ENCODE measurements at places on chromosomes 5 and 9.

DNA sequence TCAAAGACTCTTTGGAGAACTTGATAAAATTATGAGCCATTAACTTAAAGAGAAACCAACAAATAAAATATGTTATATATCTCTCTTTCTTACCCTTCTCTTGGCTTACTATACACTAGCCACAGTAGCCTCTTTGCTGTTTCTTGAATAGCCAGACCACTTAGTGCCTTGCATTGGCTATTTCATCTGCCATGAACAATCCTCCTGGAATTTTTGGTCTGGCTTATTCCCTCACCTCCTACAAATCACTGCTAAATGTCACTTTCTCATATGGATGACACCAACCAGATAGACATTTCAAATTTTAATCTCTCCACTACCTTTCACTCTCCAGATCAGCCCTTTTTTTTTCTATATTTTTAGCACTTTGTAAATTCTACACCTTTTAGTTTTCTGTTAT is 1581.7 kb downstream of the EFNA5 start:
- H3K27ac ChIP-seq: no peak overlapping the region
- no peak for DNase-seq
- H3K36me3 ChIP-seq: no peaks in the 10 kb centered on the region
- H3K4me3 ChIP-seq: no peak overlapping the region
- H3K4me1 ChIP-seq: peaks cover 4% of the 10 kb centered on the region

DNA sequence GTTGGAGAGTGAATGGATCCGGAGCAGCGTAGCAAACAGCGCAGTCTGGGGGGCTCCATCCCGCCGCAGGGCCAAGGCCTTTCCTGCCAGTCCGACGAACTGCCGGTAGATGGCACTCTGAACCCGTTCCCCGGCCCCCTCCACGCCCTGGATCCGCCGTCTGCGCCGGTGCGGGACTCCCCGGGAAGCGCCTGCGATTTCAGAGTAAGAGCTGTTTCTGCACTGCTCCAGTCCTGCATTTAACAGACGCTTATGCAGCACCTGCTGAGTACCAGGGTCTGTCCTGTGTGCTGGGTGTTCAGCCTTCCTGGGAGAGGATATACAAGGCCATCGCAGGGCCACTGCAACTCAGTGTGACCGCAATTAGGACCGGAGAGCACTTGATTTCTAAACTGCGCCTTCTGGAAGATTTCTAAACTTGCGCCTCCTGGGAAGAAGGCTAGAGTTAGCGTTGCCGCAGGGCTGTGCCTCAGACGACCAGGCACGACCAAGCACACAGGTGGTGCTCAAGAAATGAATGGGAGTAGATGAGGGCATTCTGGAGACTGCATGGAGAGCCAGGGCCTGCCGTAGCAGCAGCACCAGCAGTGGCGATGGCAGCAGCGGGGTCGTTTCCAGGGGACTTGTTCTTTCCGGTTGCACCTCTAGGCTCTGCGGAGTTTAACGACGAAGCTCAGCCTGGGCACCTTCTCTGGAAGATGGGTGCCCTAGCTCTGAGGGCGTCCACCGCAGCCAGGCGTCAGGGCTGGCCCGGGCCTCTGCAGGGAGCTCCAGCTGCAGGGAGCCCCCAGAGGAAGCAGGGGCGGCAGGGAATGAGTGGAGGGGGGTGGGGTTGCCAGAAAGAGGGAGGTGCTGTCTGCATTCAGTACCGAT is 14.3 kb upstream of the TIFAB start:
- no peaks in the 10 kb centered on the region for H3K36me3 ChIP-seq
- H3K27me3 ChIP-seq: peaks cover 18% of the 10 kb centered on the region
- peak; percentile 67 for DNase-seq
- no peak overlapping the region for H3K27ac ChIP-seq
- no peak overlapping the region for H3K4me3 ChIP-seq
- no peaks in the 10 kb centered on the region for H3K4me1 ChIP-seq

GRCh38 chr9:73683862-73684591 is 532.4 kb downstream of the ANXA1 start:
- peak overlapping the region; percentile 83 for H3K27ac ChIP-seq
- no peaks in the 10 kb centered on the region for H3K36me3 ChIP-seq
- peak; percentile 32 for DNase-seq
- H3K4me3 ChIP-seq: no peak overlapping the region
- H3K27me3 ChIP-seq: no peaks in the 10 kb centered on the region

DNA sequence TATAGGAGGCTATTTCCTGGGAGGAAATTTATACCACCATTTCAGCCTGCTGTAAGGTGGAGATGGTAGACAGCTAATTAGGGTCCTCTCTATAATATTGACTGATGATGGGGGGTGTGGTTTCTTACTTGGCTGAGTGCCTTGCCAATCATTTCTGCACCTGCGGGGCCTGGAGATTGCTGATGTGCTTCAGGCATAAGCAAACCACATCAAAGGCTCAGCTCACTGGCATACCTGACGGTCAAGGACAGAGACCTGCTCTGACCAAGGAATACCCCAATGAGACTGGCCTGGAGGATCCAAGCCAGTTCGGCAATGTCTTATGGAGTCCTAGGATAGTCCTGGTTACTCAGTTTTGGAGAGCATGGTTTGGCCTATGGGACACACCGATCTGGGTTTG is 29.5 kb downstream of the ANKH start:
- no peaks in the 10 kb centered on the region for H3K27me3 ChIP-seq
- no peak for DNase-seq
- no peaks in the 10 kb centered on the region for H3K36me3 ChIP-seq
- no peak overlapping the region for H3K27ac ChIP-seq
- H3K4me3 ChIP-seq: no peak overlapping the region

GRCh38 chr5:132462856-132463745 is 27.5 kb downstream of the IRF1 start:
- peaks cover 31% of the 10 kb centered on the region for H3K4me1 ChIP-seq
- H3K27me3 ChIP-seq: no peaks in the 10 kb centered on the region
- no peak overlapping the region for H3K4me3 ChIP-seq
- DNase-seq: no peak
- no peak overlapping the region for H3K27ac ChIP-seq
- no peaks in the 10 kb centered on the region for H3K36me3 ChIP-seq

DNA sequence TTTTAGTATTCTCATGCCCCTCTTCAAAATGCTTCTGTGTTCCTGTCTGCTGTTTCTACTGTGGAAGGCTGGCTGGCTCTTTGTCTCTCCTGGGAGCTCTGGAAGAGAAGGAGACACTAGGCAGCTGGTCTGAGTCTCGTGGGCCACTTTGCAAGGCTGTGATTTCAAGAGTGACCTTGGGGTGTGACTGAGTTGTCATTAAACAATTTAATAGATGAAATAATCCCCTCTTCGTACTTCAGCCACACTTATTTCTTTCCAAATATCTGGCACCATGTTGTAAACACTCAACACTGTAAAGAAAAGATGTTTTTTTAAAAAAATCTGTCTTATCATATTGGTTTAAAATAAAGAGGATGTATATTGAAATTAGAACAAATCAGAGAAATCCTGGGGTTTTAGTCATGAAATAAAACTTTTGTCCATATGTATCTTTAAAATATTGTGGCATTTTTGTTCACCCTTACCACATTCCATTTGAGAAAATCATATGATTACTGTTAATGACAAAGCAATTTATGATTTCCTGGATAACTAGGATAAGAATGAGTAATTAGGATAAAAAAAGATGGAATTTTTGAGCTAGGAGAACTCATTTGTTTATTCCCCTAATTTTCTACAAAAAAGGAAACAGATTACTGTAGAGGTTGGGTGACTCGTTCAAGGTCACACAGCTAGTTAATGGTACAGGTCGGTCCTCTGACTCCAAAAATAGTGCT is 200.8 kb downstream of the MAT2B start:
- no peak overlapping the region for H3K27ac ChIP-seq
- no peak overlapping the region for H3K4me3 ChIP-seq
- no peak for DNase-seq
- no peaks in the 10 kb centered on the region for H3K4me1 ChIP-seq

DNA sequence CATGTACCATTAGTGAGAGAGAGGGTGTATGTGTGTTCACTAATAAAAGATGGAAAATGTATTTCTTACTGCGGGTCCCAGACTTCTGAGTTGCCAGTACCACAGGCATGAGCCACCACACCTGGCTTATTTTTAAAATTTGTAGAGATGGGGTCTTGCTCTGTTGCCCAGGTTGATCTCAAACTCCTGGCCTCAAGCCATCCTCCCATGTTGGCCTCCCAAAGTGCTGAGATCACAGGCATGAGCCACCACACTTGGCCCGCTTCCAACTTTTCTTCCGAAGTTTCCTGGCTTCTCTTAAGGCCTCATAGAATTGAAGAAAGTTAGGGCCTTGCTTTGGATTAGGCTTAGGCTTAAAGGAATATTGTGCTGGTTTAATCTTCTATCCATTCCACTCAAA is 40.4 kb upstream of the F2RL2 start:
- H3K4me3 ChIP-seq: no peak overlapping the region
- no peak overlapping the region for H3K27ac ChIP-seq
- DNase-seq: no peak
- H3K4me1 ChIP-seq: no peaks in the 10 kb centered on the region
- no peaks in the 10 kb centered on the region for H3K27me3 ChIP-seq

GRCh38 chr9:127353882-127354281 is 43.1 kb upstream of the SLC2A8 start:
- H3K27me3 ChIP-seq: no peaks in the 10 kb centered on the region
- H3K4me1 ChIP-seq: peaks cover 15% of the 10 kb centered on the region
- peak overlapping the region; percentile 37 for H3K27ac ChIP-seq
- no peak overlapping the region for H3K4me3 ChIP-seq
- no peaks in the 10 kb centered on the region for H3K36me3 ChIP-seq
- no peak for DNase-seq

- no peaks in the 10 kb centered on the region for H3K27me3 ChIP-seq
- H3K4me3 ChIP-seq: no peak overlapping the region
- H3K27ac ChIP-seq: no peak overlapping the region
- H3K4me1 ChIP-seq: no peaks in the 10 kb centered on the region
- H3K36me3 ChIP-seq: no peaks in the 10 kb centered on the region
Measured at GRCh38 chr5:10110228-10110627, 139.5 kb downstream of the ATPSCKMT start.

DNA sequence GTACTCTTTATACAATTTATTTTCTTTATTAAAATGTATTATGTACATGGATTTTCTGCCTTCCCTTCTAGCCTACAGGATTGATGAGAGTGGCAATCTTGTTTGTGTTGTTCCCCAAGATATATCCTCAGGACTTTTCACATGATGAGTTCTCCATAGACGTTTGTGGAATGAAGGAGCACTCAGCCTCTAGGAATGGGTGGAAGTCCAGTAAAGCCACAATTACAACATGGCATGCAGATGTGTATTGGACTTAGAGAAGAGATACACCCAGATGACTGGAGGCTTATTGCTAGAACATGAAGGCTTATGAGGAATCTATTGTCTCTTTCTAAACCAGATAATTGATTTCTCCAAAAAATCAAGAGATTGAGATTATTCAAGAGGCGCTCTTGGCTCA is 8.2 kb upstream of the DOCK2 start:
- no peak overlapping the region for H3K4me3 ChIP-seq
- no peaks in the 10 kb centered on the region for H3K36me3 ChIP-seq
- no peaks in the 10 kb centered on the region for H3K4me1 ChIP-seq

GRCh38 chr5:73950441-73950873 is 324.5 kb downstream of the ARHGEF28 start:
- H3K4me1 ChIP-seq: peaks cover 2% of the 10 kb centered on the region
- no peaks in the 10 kb centered on the region for H3K27me3 ChIP-seq
- no peak for DNase-seq
- no peaks in the 10 kb centered on the region for H3K36me3 ChIP-seq
- H3K27ac ChIP-seq: no peak overlapping the region

Data from trophoblast cell (in vitro differentiated cells and primary cell).